NCI-H69 (cell line): ENCODE measurements at places on chromosomes 13 and 19.

- peak; percentile 97 for DNase-seq
Observed at GRCh38 chr19:17469481-17470067, 750 bp upstream of the SLC27A1 start.

- DNase-seq: no peak
Observed at GRCh38 chr13:40657307-40657706, 9.1 kb downstream of the FOXO1 start.

DNA sequence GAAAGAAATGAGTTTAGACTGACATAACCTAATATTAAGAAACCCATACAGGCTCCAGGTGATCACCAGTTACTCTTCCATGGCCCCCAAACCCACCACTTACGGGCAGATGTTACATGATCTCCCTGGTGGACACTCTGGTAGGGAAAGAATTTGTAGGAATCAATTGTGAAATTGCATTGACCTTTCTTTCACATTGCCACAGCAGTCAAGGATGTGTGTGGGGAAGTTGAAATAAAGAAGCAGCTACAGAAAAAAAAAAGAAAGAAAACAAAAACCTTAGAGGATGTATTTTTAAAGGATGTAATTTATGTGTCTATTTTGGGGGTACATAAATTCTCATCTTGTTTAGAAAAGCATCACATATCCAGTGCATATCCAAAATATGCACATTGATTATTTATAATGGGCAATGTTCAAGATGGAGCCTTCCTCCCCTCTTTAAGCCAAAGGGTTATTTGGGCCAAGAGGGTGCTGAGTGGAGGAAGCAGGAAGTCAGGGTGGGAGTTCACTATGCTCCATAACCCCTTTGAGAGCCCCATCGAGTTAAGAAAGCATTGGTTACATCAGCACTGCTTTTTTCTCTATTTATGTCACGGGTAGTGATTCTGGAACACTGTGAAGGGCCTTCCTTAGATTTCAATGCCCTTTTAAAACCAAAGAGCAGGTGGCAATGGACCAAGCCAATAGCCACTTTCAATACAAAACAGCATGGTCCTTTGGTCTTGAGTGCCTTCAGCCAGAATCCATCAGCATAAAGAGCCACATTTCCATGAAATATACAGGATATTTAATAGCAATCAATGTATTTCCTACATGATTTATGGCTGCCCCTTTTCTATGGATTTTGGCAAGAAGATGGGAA lies 169.6 kb downstream of the LACC1 start:
- DNase-seq: no peak

DNA sequence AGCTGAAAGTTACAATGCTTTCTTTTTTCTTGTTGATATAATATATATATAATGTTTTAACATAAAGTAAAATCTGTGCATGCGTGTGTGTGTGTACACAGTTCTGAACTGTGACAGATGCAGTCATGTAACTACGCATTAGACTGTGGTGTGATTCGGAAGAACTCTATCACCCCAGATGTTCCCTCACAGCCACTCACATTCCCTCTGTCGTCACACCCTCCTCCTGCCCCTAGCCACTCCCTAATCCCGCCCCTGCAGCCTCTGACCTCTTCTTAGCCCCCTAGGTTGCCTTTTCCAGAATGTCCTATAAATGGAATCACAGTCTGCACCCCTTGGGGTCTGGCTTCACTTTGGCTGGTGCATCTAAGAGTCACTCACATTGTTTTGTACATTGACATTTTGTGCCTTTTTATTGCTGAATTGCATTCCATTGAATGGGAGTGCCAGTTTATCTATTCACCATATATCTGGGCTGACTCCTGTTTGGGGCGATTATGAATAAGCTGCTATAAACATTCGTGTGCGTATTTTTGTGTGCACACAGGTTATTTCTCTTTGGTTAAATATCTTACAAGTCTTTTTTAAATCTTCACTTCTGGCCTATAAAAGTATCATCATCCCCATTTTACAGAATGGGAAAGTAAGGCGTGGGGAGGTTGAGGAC lies 20.4 kb downstream of the DHRS12 start:
- DNase-seq: no peak

- DNase-seq: peak; percentile 35
Observed at GRCh38 chr19:6109947-6110346, 353 bp downstream of the RFX2 start.

GRCh38 chr13:46586751-46587514 lies 34.0 kb downstream of the LRCH1 start:
- no peak for DNase-seq

DNA sequence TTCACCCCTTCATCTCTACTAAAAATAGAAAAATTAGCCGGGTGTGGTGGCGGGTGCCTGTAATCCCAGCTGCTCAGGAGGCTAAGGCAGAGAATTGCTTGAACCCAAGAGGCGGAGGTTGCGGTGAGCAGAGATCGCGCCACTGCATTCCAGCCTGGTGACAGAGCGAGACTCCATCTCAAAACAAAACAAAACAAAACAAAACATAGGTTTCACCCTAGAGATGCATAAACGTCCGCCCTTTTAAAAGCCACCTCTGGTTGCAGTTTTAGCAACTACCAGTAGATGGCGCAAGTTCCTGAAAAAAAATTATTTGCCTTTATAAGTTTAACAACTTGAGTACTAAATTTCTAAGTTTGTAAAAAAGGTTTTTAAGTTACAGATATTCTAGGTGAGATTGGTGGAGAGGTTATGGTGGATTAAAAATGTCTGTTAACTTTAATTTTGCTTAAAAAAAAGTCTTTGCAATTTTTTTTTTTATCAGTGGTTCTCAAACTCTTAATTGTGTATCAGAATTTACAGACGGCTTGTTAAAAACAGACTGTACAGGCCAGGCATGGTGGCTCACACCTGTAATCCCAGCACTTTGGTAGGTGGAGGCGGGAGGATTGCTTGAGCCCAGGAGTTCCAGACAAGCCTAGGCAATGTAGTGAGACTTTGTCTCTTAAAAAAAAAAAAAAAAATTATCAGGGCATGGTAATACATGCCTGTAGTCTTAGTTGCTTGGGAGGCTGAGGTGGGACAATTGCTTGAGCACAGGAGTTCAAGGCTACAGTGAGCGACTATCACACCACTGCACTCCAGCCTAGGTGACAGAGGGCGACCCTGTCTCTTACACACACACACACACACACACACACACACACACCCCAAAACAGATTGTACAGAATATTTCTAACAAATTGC lies 42.1 kb downstream of the NAA16 start:
- DNase-seq: peak; percentile 16

DNA sequence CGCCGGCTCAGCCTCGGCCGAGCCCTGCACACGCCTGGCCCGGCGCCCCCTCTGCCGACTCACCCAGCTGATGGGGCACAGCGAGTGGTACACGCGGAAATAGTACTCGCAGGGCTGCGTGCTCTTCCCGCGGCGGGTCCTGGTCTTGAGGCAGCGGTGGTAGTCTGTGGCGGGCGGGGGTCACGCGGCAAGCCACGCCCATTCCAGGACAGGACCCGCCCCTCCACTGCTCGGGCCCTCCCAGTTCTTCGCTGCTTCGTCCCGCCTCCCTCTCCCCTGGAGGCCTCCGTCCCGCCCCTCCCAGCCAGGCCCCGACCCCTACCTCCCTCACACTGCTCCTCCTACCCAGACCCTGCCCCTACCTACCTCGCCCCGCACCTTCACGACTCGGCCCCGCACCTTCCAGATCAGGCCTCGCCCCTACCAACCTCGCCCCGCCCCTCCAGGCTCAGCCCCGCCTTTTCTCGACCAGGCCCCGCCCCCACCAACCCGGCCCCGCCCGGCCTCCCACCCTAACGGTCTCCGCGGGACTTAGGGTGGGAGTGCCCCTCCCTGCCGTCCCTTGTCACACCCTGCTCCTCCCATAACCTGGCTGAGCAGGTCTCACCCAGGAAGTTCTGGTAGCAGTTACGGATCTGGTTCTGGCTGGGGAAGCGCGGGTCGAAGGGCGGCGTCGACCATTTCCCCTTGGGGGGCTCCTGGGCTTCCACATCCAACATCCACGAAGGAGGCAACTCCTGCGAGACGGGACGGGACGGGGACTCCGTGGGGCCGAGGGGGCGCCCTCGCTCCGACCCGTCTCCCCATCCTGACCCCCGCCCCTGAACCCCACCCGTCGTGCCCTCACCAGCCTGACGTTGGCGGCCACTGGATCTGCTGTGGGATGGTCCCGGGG lies 469 bp downstream of the COX6B2 start:
- DNase-seq: peak; percentile 68

- DNase-seq: peak; percentile 21
Observed at GRCh38 chr19:17411801-17412200, 6.4 kb upstream of the BST2 start.

- DNase-seq: peak; percentile 59
Observed at GRCh38 chr19:41999071-41999877, 5.2 kb upstream of the ATP1A3 start.

DNA sequence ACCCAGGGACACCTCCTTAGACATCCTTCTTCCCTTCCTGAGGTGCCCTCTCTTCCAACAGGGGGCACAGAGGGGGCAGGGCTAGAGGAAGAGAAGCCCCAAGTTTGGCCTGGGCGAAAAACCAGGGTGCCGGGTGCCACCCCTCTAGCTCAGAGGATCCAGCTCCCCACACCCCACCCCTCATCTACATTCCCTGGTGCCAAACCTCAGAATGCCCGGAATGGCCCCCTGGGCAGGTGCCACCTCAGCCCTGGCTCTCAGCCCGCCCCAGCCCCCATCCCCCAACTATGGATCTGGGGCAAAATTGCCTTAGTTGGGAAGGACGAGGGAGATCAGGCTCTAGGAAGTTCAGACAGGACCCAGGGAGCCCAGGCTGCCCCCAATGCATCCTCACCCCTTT lies 2.0 kb downstream of the CNN1 start:
- no peak for DNase-seq

- no peak for DNase-seq
Observed at GRCh38 chr19:49335071-49335783, at the start of gene CD37. TSS of gene CD37 (plus strand) at chr19:49335406. CDS start at chr19:49335541, 135 bp downstream.

DNA sequence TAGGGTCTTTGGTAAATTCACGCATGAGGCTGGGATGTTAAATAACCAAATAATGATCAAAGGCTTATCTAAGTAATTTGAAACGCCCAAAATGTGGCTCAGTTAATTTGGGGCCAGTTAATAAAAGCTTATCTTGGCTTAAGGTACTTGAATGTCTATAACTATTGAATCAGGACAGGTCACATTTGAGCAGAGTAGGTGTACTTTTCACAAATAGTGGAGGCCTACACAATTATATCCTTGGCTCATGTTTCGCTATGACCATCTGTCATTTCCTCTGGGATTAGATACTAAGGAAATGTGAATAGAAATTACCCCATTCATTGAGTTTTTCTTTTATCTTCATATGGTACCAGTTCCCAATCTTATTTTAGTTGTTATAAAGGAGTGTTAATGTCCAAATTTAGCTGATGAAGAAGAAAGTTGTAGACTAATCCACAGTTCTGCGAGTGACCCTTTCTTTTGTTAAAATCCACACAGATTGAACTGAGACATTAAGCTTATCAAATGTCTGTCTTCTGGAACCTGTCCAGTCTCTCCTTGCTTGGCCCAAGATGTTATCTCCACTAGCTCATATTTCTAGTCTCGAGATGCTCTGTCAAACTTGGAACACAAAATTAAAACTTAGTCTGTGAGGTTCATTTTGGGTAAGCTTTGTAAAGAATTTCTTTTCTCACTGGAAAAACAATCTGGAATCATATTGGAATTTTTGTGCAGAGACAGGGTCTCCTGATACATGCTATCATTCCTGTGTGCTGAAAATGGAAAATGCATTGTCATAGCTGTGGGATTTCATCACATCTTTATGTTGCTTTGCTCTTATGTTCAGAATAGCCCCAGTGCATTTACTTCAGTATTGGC lies 31.0 kb downstream of the SLAIN1 start:
- peak; percentile 75 for DNase-seq

DNA sequence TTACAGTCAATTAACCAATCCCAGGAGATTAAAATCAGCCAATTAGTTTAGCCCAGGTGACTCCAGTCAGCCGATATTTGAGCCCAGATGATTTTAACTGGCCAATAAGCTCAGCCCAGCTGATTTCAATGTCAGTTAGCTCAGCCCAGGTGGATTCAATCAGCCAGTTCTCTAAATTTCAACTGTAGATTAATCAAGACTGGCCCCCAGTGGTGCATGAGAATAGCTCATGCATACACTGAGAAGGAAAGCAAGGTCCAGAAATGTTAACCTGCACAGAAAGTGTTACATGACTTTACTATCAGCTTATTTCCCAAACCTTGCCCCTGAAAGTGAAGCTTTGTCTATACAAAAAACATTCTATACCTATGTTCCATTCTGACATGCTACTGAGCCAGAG lies 55.4 kb upstream of the ZNF724 start:
- peak; percentile 4 for DNase-seq

DNA sequence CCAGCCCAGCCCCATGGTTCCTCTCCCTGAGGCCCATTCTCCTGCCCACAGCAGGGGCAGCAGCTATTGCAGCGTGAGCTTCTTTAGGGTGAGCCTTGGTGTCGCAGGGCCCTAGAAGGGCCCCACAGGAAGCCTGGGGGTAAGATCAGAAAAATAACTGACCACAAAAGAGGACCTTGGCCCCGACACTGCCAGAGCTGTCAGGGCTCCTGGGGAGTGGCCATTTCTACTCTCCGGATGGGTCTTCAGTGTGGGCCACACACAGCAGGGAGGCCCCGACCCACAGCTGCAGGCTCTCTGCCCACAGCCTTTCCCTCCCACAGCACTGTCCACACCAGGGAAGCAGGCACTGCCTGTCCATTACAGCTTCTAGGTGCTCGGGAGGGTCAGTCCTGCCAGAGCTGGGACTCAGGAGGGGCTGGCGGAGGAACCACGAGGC lies 3.5 kb upstream of the SIGLEC8 start:
- DNase-seq: no peak

DNA sequence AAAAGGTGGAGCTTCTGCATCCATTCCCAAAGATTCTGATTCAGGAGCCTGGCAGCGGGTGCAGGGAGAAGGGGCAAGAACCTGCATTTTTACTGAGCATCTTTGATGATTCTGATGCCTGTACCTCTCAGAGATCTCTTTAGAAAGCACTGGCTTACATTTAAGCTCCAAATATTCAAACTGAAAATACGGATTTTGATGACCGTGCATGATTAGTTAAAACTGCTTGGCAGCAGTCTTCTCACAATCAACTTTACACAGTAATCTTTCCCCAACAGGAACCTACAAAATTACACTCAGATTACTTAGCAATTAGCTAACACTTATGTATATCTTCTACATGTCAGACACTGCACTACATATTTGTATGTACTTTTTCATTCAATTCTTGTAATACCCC lies 108.9 kb downstream of the DOCK9 start:
- no peak for DNase-seq

- DNase-seq: no peak
Observed at GRCh38 chr13:75806117-75806516, 170.0 kb downstream of the LMO7 start.

GRCh38 chr13:68676513-68677115 lies 1431.0 kb upstream of the ATXN8OS start:
- no peak for DNase-seq

- DNase-seq: no peak
Observed at GRCh38 chr19:57165846-57166245, 1.4 kb downstream of the DUXA start.
